Posterior vena cava (tissue), 2 donors: ENCODE measurements at places on chromosomes 12 and 14. TPM values are rescaled to one million over a fixed set of nuclear protein-coding genes. Genes with fewer than 3 reads are reported as not detected.

The VCPKMT gene
- 5.8 TPM for total RNA-seq

DNA sequence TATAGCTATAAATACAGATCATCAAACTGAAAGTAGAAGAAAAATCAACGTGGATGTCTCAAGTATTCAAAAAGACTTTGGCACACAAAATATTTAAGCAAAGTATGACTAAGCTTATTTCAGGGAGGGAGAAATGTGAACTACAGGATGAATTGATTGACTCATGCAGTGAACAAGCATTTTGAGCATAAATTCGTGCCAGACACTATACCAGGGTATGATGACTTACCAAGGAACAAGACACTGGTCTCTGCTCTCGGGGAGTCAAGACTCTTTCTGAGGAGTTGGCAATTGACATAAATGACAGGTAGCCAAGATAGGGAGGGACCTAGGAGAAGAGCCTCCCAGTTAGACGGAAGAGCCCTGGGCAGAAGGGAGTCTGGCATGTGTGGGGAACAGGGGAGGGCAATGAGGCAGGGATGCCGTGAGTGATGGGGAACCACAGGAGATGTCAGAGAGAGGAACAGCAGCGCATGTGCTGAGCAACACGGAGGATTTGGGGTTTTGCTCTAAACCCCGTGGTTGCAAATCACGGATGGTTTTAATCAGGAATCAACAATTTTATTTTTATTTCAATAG is 115.2 kb downstream of the TMEM132D start:
- no peak for DNase-seq

- no peak for DNase-seq
These were observed 15.0 kb downstream of the PMCH start for GRCh38 chr12:102182635-102183034.

GRCh38 chr12:38930990-38931389 is 25.6 kb upstream of the CPNE8 start:
- DNase-seq: no peak
